ENCODE measurements at places on chromosomes 3 and 15.

GRCh38 chr15:78024519-78024870 lies 53.0 kb downstream of the TBC1D2B start:
- DNase-seq, result no peak

DNA sequence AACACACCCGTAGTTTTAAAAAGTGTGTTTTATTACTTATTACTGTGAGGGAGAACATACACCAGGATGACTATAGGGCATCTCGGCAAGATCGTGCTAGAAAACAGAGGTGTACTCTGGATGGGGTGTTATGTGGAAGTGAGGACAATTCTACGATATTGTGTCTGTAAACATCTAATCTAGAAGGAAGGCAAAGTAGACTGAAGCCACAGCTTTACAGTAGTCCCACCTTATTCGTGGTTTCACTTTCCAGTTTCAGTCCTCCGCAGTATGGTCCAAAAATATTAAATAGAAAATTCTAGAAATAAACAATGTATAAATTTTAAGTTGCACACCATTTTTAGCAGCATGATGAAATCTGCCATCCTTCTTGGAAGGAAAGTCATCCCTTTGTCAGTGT lies 277.9 kb downstream of the UNC13C start:
- no peak for DNase-seq

DNA sequence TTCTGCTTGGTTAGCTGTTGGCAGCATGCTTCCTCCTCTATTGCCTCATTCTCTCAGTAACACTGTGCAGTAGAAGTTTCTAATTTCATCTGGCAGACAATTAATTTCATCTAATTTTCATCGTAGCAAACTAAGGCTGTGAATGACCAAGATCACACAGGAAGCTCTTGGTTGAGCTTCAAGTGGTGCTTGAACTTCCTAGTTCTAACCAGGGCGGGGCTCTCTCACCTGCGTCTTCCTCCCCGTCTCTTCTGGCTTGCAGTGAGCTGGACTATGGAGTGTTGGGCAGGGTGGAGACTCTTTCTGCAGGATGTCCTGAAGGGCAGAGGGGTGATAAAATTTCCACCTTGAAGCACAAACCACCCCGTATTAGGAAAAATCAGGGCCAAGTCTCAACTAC lies 2.0 kb upstream of the IL16 start:
- no peak for DNase-seq

GRCh38 chr3:139292711-139293664 lies 50.8 kb upstream of the MRPS22 start:
- DNase-seq, result no peak

GRCh38 chr3:31431321-31431720 lies 101.4 kb upstream of the STT3B start:
- no peak for DNase-seq

DNA sequence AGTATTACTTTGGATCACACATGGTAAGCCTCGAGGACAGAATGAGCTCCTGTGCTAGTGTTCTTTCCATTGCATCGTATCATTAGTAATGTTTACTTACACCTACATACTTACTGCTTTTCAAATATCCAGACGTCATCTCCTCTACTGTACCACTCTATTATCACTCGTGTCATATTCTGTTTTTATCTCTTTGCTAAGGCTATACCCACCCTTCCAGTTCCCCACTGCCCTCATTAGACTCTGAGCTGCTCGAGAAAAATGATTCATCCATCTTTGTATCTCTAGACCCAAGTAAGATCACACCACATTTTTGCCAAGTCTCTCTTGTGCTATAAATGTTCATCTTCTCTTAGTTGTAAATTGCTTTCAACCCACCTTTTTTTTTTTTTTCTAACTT lies 245.7 kb downstream of the TIGIT start:
- no peak for DNase-seq

- no peak for DNase-seq
These were observed 534.1 kb upstream of the KCNMB2 start for GRCh38 chr3:178002113-178002512.

- DNase-seq, result no peak
These were observed 296.6 kb downstream of the SUCLG2 start for GRCh38 chr3:67357610-67358458.

DNA sequence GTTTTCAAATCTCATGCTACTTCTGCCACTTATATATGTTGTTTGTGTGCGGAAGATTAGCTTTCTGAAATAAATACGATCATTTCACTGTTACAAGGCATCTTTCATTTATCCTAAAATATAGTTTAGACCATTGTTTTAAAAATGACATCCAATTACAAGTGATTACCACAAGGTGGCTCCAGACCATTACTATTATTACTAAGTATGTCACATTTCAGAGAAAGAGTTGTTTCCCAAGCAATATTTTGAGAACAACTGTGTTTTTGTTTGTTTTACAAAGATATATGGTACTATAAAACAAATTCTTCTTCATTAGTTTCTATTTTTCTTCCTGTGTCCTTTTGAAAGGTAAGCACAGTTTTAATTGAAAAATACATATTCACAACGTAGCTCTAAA lies 136.0 kb upstream of the RAP2B start:
- no peak for DNase-seq

GRCh38 chr15:49712846-49713450 lies 92.1 kb downstream of the DTWD1 start:
- no peak for DNase-seq

DNA sequence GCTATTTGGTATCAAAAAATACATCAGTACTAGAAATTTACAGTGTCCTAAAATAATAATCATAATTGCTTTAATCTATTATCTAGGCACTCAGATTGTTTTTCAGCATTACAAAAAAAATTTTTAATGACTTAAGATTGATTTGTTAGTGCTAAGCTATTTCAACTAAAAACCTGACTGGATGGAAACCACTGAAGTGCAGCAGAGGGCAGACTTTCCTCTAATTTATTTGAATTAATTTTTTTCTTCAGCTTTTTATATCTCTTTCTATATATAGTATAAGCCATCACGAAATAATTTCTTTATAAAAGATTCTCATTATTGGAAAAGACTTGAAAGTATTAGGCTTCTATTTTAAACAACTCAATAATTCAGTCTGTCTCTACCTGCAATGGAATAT lies 131.4 kb downstream of the IQCH start:
- no peak for DNase-seq

DNA sequence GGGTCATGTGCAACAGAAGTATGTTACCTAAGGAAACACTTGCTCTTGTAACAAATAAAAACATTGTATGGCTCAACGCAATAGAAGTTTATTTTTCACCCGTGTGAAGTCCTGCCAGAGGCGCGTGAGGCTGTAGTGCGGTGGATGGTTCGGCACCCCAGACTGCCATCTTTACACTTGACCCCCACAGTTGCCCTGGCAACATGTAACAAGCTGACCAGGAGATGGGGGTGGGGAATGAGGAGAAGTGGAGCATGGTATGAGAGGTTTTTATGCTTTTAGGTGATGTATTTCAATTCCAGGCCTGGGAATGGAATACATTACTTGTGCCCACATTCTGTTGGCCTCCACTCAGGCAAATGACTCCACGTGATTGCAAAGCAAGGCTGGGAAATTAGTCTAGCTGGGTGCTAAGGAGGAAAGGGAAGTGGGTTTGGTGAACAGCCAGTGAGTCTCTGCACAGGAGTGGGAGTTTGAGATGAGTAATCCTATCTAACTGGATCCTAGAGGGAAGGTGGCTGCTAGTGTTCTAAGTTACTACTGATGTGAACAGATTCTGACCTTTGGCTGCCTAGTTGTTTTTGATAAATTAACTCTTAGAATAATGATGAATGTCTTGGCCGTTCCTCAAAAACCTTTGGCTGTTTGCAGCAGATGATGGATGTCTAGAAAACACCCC lies 33.8 kb upstream of the GREM1 start:
- DNase-seq, result no peak

GRCh38 chr3:126014252-126014651 lies 45.3 kb downstream of the ROPN1B start:
- DNase-seq, result no peak

DNA sequence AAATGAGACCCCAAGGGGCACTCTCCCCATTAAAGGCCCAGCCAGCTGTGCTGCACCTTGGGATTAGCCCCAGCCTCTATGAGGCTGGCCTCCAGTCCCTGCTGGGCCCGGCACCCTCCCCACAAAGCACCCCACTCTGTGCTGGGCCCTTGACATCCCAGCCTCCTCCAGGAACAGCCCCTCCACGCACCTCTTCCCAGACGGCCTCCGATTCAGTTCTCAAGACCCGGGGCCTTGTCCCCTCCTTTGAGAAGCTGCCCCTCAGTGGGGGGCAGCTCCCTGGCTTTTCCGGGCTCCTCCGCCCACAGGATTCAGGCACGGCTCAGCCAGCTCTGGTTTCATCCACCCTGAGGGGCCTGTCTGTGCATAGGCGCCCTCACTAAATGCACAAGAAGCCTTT lies 144.1 kb downstream of the LRRK1 start:
- DNase-seq, result no peak

DNA sequence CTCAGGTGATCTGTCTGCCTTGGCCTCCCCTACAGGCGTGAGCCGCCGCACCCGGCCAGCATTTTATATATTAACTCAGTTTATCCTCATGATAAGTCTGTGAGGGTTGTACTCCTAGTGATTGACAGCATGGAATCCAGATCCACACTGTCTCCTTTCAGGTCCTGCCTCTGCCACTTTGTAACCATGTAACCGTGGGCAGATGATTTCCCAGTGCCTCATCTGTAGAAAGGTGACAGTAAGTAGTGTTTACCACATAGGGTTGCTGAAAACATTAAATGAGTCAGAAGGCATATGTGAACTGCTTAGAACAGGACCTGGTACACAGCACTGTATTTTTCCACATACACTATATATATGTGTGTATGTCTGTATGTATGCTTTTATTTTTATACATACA lies 2.4 kb downstream of the FYTTD1 start:
- DNase-seq, result no peak

All from SIG-M5 (cell line).